Stimulated activated CD8-positive, alpha-beta memory T cell treated with anti-CD3 and anti-CD28 coated beads, Interleukin-15, amount 100 ng/mL, for 48 hours (primary cell): ENCODE measurements at places on chromosomes 4 and X.

DNA sequence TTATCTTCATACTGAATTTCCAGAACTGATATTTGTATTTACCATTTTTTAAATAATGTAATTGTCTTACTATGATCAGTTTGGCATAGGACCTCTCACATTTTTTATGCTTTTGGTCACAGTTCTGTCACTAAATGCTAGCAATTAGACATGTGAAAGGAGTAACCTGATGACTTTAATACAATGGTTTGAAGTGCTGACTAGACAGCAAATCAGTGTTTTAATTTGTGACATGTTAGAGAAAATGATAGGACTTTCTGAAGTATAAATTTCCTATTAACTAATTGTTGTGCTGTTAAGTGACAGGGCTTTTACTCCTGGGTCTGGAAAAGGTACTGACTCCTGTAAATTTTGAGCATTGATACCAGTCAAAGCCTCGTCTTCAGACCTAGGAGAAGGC is 117.5 kb downstream of the ZNF330 start:
- DNase-seq: no peak

GRCh38 chr4:653831-654502 is 20.1 kb downstream of the ATP5ME start:
- DNase-seq: no peak

DNA sequence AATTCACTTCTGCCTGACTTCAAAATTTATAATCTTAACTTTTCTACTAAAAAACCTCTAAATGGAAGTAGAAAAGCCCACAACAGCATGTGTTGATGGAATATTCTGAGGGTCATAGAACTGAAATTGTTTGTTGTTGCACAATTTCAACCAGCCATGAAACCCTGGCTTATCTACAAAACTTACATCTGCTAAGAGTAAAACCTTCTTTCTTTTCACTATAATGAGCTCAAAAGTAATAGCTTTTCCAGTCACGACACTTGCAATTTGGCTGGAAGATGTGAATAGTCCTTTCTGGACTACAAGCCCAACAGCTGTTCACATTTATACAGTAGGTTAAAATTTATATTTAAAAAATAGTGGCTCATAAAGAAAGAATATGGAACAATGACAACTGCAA is 250.0 kb downstream of the GPAT3 start:
- DNase-seq: no peak

GRCh38 chr4:36432586-36432985 is 151.2 kb downstream of the DTHD1 start:
- no peak for DNase-seq

DNA sequence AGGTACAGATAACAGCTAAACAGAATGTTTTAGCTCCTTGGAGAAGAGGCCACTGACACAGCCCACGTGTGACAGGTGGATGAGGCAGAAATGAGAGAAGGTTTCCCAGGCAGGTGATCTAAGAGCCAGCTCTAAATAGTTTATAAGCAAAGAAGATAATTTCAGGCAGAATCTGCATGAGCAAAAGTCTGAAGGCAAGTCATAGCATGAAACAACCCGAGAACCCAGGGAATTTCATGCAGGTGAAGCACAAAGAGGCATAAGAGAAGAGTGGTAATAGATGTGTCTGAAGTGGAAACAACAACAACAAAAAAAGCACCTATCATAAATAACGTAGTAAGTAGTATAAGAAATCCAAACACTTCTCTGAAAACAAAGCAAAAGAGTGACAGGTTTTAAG is 275.8 kb upstream of the CPEB2 start:
- no peak for DNase-seq

DNA sequence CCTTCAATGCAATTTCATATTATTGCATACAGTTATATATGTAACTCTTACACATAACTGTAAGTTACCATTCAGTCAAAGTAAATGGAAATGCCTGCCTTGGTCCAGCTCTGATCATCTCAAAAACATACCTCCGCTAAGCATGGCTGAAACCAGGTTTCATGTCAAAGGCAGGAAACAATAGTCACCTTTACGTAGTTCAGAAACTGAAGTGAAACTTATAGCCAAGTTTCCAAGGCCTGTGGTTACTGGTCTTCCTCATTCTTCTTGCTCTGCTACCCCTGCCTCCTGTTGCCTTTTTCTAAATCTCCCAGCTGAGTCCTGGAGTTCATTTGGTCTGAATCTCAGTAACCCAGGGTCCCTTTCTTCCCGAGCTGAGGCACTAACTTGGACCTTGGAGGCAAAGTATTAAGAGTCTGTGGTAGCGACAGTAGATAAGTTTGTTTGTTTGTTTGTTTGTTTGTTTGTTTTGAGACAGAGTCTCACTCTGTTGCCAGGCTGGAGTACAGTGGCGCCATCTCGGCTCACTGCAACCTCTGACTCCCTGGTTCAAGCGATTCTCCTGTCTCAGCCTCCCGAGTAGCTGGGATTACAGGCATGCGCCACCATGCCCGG is 30.8 kb downstream of the DAPP1 start:
- no peak for DNase-seq

DNA sequence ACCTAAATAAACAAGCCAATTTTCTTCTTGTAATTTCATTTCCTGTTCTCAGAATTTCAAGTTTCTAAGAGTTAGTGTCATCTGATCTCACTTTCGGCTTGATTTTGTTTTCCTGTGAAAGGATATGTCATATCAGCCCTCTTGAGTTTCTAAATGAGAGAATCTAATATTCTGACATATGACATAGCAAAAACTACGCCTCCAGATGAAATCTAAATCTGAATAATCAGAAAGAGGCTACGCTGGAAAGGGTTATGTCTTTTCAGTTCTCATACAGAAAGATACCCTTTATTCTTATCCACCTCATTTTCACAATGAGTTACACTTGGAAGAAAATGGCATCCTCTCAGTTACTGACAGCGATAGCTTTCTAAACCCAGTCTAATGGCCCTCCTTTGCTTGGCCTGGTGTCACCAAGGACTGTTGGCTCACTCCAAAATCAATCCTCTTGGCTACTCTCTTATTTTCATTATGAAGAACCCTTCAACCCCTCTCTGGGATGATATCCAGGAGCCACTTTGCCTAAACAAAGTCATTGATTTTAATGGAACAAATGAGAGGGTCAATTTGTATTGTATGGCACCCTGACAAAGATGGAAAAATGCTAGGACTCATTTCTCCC is 65.6 kb downstream of the ASB9 start:
- DNase-seq: no peak

GRCh38 chrX:124228849-124229248 is 103.6 kb upstream of the TEX13D start:
- no peak for DNase-seq

GRCh38 chr4:3124070-3124767 is 49.7 kb downstream of the HTT start:
- no peak for DNase-seq

- DNase-seq: no peak
These were observed 12.8 kb upstream of the TMEM131L start for GRCh38 chr4:153453402-153453801.

DNA sequence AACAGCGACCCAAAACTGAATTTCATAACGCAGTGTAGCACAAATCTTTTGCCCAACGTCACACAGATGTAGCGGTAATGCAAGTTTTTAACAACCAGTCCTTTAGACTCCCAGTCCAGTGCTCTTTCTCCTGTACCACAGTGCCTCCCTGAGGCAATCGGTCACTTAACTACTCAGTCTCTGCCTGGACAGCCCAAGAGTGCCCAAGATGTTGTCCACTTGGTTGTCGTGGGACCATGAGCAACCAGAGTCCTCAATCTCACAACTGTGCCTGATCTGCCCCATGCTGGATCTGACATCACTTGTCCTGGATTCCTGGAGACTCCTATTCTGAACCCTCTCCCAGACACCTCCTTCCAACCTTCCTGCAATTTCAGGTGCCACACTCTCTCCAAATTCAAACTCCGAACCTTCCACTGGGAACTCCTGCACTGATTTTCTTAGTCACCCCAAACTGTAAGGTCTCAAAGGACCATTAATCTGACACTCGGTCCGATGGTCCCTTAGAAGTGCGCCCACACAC is 702 bp downstream of the MMGT1 start:
- no peak for DNase-seq
